ENCODE measurements at places on chromosomes 16 and 17.

DNA sequence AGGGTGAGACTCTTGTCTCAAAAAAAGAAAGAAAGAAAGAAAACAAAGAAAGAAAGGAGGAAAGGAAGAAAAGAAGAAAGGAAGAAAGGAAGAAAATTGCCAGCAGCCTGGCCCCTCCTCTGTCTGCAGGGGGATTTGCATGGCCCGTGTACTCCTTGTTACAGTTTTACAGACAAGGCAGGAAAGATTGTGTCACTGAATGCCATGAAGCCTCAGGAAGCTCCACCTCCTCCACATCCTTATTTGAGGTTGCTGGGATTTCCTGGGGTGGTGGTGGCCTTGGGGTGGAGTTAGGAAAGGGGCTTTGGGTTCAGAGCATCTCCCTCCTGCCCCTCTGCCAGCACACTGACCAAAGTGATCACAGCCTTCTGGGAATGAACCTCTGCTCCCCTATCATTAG lies 23.6 kb downstream of the CFAP20 start:
- no peak for DNase-seq

DNA sequence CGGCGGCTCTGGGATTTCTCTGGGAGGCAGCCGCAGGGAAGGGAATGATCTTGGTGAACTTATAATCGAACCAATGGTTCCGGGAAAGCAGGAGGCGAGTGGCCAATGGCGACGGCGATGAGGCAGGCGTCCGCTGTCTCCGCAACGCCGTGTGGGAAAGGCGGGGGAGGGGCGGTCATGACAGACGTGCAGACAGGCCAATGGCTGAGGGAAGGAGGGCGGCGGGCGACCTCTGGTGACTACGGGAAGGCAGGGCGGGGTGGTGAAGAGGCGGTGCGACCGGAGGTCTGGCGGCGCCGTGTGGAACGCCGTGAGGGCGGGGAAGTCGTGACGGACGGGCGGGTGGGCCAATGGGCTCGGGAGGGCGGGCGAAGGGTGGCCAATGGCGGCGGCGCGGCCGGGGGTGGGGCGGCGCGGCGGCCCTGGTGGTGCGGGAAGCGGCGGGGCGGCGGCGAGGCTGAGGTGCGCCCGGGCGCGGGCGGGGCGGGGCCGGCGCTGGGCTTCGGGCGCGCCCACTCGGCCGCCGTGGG lies at the start of gene RAB40C:
Gene RAB40C (plus strand): TSS at position 409 of the 530 bp plus-strand sequence. CDS start 226 bp downstream, outside the sequence.
- DNase-seq = peak; percentile 97

DNA sequence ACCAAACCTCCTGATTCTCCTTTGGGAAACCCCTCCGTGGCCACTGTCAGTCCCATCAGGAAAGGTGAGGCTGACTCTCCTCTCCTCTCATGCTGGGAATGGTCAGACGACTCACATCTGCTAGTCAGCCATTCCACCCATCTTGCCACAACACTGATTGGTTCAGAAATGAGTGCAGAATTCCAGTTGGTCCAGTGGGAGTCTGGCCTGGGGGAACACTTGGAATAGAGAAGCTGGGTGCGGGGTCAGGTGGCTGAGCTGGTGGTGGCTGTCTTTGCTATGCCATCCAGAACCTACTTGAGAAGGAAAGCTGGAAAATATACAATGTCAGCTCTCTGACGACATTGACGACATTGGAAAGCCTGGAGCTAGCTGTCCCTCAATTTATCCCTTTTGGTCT lies 23.6 kb upstream of the PLLP start:
- no peak for DNase-seq

DNA sequence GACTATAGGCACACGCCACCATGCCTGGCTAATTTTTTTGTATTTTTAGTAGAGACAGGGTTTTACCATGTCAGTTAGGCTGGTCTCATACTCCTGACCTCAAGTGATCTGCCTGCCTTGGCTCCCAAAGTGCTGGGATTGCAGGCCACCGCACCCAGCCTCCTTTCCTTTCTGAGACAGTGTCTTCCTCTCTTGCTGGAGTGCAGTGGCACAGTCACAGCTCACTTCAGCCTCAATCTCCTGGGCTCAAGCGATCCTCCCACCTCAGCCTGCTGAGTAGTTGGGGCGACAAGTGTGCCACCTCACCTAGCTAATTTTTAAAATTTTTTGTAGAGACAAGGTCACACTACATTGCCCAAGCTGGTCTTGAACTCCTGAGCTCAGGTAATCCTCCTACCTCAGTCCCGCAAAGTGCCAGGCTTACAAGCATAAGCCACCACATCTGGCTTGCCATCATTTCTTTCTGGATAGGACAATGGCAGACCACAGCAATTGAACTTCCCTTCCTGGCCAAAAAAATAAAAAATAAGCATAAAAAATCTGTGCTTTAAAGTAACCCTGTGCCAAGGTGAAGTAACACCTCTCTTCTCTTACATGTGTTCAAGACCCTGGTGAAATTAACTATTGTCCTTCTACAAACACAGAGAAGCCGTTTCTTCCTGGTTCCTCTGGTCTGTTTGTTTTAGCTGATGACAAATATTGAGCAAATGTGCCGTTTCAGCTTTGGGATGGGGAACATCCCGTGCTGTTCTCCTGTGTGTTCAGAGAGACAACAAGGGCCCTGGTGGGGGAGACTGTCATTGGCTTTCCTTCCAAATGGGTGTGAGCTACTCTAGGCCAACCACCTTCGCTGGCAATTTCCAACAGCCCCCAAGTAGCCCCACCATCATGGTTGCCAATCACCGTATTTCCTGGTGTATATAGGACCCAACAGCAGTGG lies 60.2 kb downstream of the EMP2 start:
- DNase-seq = no peak

DNA sequence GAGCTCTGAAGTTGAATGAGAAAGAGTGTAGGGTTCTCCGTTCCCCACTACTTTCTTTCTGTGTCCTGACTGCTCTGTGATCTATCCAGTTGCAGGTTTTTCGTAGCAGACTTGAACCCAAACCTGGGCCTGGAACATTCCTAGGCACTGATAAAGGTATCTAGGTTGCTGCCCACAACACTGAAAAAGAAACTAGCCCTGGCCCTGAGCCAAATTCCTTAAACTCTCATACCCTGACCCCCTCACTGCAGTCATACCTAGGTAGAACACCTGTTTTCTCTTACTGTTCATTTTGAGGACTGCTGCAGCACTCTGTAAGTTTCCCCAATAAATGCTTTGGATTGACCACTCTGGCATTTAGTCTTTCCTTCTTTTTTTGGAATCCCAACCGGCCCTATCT lies 5.4 kb downstream of the HYDIN start:
- no peak for DNase-seq

Data from ELF-1 (cell line).